Daoy (cell line): ENCODE measurements at places on chromosomes 3 and 15. TPM values are rescaled to one million over a fixed set of nuclear protein-coding genes. Genes with fewer than 3 reads are reported as not detected.

The RBP2 gene
- total RNA-seq, result not detected in 2 replicates

The GOLGA8S gene
- not detected in 2 replicates for total RNA-seq

The CORO2B gene
- 2.5 and 2.6 TPM in 2 replicates for total RNA-seq

The SLMAP gene
- total RNA-seq, result 32.6 and 34.9 TPM in 2 replicates

The MAP3K13 gene
- 7.6 and 13.1 TPM in 2 replicates for total RNA-seq

The RASGRP1 gene
- total RNA-seq, result 1.1 and 1.6 TPM in 2 replicates

The TEX55 gene
- total RNA-seq, result not detected in 2 replicates

The MYO5C gene
- total RNA-seq, result 8.0 and 16.5 TPM in 2 replicates

The IGDCC3 gene
- total RNA-seq, result not detected in 2 replicates
